Lower lobe of right lung (tissue), 2 donors: ENCODE measurements at places on chromosomes 2 and 18.

- DNase-seq: no peak
Observed at GRCh38 chr2:129055824-129056223, 737.2 kb upstream of the HS6ST1 start.

DNA sequence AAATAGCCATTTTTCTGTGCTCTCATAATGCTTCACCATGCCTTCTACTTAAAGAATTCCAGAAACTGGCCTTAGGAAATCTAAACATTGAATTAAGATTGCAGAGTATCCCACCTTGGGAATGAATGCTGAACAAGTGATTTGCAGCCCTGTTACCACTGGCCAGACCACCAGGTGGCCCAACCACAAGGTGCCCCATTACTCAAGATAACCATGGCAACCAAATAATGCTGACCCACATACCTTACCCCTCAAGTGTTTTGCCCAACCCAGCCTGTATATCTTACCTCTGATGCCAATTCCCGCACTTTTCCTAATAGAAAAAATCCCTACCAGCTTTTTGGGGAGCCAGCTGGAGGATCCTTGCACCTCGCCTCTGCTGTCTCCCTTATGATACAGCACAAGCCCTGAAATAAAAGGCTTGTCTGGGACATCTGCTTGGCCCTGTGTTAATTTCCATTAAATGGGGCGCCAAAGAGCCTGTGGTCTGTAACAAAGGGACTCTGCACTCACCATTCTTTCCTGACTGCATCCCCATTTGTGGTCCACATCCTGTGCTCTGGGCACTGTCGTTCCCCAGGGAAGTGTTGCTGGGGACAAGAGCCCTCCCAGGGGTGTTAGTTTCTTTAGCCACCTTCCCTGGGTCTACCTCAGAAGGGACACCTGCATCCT is 17.3 kb upstream of the KCNF1 start:
- DNase-seq: no peak

GRCh38 chr2:83368461-83368860 is 1090.6 kb downstream of the SUCLG1 start:
- no peak for DNase-seq

GRCh38 chr2:204680576-204680975 is 135.3 kb downstream of the PARD3B start:
- no peak for DNase-seq

DNA sequence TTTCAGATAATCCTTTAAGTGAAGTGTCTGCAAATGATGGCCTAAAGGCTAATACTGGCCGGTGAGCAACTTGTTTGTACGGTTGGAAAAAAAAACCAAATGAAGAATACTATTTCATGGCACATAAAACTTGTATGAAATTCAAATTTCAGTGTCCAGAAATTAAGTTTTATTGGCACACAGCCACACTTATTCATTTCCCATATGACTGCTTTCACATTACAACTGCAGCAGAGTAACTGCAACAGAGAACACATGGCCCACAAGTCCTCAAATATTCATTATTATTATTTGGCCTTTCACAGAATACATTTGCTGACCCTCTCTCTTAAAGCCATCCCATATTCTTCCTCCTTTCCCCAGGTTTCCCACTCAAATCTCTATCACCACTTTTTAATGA is 1268.6 kb downstream of the LRP1B start:
- no peak for DNase-seq

DNA sequence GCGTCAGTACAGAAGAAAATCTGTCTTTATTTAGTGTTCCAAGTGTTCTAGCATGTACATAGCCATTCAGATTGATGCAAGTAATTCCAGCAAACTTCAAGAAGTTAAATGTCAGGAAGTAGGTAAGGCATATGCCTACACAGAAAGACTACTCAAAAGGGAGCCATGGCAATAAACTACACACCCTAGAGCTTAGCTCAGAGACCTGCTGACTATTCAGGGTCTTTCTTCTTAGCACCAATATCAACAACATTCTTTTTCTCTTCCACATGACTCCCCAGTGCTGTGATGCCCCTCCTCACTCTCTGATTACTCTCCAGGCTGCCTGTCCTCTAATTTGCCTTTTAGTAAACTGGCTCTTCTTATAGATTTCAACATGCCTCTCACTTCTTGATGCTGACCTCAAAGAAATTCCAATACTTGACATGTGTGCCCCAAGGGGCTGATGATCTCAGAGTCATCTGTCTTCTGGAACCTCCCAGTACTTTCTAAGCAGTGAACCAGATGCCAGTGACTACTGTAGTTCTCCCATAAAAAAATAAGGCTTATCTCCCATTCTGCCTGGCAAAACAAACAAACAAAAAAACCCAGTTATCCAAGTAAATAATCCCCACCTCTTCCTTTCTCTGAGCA is 909.2 kb upstream of the FANCL start:
- no peak for DNase-seq

DNA sequence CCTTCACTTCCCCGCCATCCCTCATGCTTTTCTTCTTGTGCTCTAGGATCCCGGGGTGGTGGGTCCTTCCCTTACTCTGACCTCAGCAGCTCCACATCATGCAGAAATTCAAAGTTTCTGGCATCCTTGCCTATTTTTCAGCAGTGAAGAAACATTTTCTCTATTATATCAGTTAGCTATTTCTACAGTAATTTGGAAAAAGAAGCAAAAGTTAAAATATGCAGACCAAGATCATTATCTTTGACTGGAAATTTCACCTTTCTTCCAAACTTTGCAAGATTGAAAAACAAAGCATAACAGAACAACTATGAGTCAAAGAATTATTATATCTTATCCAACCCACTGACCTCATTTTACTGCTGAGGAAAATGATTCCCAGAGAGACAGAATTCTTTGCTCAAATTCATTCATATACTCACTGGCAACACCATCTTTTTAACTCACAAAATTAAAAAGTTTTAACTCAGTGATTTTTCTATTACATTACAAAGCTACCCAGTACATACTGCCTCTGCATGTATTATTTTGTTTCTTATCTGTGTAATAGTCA is 40.5 kb downstream of the ANTXR1 start:
- no peak for DNase-seq

DNA sequence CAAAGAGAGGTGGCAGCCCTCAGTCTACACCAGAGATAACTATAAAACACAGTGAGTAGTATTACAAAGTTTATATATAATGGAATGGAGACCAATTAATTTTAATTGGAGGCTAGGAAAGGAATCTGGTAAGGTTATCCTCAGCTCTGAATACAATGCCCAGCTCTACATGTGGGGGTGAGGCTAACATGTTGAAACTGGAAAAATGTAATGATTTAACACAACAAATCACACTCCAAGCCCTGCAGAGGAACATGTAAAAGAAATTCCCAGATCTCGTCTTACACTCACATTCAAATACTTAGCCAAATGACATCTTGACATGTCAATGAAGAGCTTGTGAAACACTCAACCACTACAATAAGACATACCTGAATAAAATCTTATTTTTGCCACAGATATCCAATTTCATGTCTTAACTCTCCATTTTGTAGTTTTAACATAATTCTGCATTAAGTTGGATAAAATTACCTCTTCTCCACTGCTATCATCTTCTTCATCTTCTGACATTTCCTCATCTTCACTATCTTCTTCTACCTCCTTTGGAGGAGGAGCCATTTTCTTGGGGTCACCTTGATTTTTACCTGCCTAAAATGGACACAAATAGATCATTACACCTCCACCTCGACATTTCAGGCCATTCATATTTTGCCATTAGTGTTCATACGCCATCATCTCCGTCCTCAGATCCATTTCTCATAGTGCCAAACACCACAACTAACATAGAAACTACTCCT is 1.4 kb downstream of the NCL start:
- no peak for DNase-seq

- no peak for DNase-seq
Observed at GRCh38 chr2:234911271-234911670, 40.5 kb upstream of the SH3BP4 start.
